A172 (cell line): ENCODE measurements at places on chromosomes 1 and 21. TPM values are rescaled to one million over a fixed set of nuclear protein-coding genes. Genes with fewer than 3 reads are reported as not detected.

GRCh38 chr1:113675302-113675701 is 84.0 kb downstream of the PHTF1 start:
- DNase-seq: peak; percentile 10

DNA sequence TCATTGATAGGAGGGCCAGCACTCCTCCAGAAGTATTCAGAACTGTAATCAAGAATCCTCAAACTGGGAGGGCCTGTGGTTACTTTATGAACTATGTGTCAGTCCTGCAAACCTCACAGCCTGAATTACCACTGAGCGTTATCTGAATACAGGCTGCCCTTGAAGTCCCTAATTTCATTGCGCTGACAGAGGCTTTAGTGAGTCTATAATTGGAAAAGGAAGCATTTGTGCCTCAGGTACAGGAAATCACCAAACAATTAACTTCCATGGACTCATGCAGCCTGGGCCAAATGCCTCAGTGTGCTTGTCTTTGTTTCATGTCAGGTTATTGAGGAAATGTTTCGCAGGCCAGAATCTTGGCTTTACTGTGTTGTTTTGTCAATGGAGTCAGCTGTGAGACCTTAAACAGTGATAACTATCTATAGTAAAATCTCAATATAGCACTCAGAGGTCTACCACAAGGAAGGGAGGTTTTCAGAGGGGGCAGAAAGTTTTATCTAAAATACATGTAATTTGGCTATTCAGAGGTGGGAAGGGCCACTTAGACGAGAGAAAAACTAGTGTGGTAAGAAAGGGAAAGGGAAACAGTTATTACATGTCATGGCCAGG is 32.9 kb upstream of the DOCK7 start:
- DNase-seq: peak; percentile 15

DNA sequence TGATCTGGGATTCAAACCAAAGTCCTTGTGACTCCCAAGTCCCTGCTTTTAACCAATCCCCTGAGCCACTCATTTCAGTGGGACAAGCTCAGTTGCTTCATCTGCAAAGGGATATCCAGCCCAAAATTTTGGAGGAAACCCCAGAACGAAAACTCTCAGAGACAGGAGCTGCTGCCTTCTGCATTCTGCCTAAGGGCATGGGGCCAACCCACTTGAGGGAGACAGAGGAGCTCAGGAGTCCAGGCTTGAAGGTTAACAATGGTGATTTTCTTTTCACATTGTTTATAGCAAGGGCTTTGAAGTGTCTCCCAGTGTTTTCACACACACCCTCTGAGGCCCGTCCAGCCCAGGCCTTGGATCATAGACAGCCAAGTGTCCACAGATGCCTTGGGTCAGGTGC is 148.1 kb upstream of the CTTNBP2NL start:
- no peak for DNase-seq

- DNase-seq: no peak
Measured at GRCh38 chr1:241654641-241655040, 2.6 kb downstream of the WDR64 start.

Gene AKNAD1
- total RNA-seq: 2.1 TPM in 1 of 2 replicates, not detected in the other

Gene ATAD3C
- total RNA-seq: not detected in 2 replicates

- no peak for DNase-seq
Measured at GRCh38 chr1:74830766-74831165, 97.8 kb downstream of the TYW3 start.

DNA sequence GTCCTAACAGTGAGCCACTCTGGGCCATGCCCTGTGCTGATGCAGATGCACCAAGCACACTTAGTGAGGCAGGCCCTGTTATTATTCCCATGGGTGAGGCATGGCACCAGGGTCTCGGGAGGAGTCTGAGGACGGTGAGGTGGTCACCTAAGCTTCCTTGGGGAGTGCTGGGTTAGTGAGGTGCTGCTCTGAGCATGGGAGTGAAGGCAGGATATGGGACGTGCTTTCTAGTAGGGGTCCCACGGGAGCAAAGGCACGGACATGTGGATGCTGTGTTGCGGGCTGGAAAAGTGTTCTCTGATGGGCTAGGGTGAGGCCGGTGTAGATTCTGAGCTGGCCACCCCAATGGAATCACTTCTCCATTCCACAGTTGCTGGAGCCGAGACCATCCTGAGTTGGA is 77.5 kb upstream of the CSF3R start:
- no peak for DNase-seq

Gene C1orf167
- not detected in 2 replicates for total RNA-seq

DNA sequence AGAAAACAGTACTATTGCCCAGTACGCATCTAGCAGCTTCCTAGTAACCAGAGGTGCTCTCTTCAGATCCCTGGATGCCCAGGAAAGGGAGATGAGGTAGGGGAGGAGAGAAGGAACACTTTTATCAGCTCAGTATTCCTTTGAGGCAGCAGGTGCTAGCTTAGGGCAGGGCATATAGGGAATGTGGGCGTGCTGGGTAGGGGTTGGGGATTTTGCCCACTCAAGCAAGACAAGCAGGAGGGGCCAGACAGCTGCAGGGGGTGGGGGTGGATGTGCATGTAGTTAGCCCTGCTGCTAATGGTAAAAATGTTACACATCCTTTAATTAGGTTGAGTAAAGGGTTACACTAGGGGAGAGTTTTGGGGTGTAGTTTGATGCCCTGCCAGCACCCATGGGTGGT is 18.1 kb upstream of the AVPR1B start:
- DNase-seq: no peak

DNA sequence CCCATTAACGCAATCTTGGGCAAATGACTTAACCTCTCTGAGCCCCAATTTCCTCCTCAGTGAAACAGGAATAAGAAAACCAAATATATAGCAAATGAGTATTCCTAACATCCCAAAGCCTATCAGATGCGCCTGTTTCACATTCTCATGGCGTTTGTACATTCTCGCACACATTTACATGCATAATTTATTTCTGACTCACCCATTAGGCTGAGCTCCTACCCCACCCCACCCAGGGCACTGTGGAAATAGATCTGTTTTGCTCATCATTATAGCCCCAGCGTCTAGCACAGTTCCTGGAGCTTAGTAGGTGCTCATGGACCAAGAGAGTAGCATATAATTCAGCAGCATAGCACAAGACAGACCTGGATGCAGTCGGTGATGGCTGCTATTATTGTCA is 146.1 kb upstream of the VANGL1 start:
- peak; percentile 75 for DNase-seq

Gene OR2AK2
- total RNA-seq: not detected in 2 replicates

Gene SYTL1
- 1.8 and 3.5 TPM in 2 replicates for total RNA-seq

Gene NUAK2
- 16.3 and 18.4 TPM in 2 replicates for total RNA-seq

Gene LYSMD1
- 19.6 and 21.6 TPM in 2 replicates for total RNA-seq

Gene SEC16B
- 0.05 and 0.19 TPM in 2 replicates for total RNA-seq

Gene PTPN22
- total RNA-seq: 0.29 and 0.74 TPM in 2 replicates

- no peak for DNase-seq
Measured at GRCh38 chr1:242784807-242785206, 260.3 kb upstream of the PLD5 start.

Gene CD5L
- not detected in 2 replicates for total RNA-seq

- DNase-seq: no peak
Measured at GRCh38 chr1:193479187-193479586, 292.8 kb upstream of the B3GALT2 start.

DNA sequence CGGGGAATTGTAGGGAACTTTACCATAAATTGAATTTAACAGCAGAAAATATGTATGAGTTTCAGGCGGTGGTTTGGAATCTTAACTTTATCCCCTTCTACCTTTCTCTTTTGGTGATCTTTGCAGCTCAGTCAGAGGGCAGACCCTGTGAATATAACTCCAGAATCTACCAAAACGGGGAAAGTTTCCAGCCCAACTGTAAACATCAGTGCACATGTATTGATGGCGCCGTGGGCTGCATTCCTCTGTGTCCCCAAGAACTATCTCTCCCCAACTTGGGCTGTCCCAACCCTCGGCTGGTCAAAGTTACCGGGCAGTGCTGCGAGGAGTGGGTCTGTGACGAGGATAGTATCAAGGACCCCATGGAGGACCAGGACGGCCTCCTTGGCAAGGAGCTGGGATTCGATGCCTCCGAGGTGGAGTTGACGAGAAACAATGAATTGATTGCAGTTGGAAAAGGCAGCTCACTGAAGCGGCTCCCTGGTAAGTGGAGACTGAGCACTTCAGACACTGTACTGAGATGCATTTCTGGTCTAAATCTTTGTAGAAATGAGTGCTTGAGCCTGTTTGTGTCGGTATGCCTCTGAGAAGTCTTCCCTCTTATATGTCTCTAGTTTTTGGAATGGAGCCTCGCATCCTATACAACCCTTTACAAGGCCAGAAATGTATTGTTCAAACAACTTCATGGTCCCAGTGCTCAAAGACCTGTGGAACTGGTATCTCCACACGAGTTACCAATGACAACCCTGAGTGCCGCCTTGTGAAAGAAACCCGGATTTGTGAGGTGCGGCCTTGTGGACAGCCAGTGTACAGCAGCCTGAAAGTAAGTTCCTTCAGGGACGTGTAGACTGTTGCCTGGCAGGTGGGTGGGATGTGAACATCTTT is 1.5 kb downstream of the CCN1 start:
- DNase-seq: peak; percentile 30

GRCh38 chr1:9311479-9311878 is 18.8 kb downstream of the SPSB1 start:
- no peak for DNase-seq

DNA sequence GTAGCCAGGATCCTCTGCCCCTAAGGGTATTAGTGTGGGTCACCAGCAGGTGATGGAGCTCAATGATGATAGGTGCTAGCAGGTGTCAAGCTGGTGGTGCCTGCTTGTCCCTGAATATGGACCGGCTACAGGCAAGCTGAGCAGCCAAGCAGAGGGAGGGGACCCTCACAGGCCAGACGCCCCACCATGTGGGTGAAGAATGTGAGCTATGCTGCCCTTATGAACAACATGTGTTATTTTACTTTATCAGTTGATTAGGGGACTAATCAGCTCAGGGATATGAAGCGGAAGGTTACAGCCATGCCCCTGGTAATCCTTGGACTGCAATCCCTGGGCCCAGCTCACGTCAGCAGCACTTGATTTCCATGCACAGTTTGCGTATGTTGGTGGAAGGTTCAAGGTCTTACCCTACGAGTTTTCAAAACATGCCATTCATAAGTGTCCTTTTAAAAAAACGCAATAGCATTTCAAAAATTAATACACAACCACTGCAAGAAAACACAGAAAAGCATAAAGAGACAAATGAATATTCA is 106.0 kb downstream of the CDC7 start:
- no peak for DNase-seq

GRCh38 chr1:3349968-3350299 is 104.5 kb upstream of the ARHGEF16 start:
- no peak for DNase-seq

DNA sequence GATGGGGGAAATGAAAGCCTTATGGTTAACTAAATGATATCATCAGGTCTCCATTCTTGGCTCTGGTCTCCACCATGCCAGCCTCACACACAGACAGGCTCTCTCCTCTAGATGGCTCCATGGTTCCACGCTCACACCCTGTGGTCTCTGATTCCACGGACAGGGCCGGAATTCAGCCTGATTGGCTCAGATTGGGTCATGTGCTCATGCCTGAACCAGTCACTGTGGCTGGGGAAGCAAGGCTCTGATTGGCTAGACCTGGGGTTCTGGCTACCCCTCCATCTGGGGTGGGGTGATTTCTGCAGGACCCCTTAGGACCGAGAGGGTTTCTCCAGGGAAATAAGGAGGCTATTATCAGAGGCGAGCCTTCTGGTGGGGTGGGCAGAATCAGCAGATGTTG is 277.0 kb downstream of the PTPRU start:
- DNase-seq: peak; percentile 64

Gene SLFNL1
- total RNA-seq: 0.02 and 0.17 TPM in 2 replicates

DNA sequence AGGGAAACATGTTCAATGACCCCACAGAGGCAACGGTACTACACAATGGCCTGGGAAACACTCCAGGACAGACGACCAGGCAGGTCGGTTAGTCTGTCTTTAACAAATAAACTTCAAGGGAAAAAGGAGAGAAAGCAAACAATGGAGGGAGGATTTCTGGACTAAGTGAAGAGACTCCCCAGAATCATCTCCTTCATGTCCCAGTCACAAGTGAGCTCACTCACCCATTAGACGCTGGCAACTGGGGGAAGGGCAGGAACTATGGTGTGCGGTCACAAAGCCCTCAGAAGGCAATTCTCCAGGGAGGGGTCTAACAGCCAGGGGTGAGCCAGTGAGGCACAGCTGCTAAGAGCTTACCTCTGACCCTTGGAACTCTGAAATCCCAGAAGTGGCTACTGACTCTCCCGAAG is 55.7 kb upstream of the NADK start:
- DNase-seq: no peak

- no peak for DNase-seq
Measured at GRCh38 chr1:169610858-169611257, 19.1 kb downstream of the SELP start.

GRCh38 chr1:114756009-114756892 is 1.5 kb downstream of the CSDE1 start:
- DNase-seq: no peak

GRCh38 chr1:224168859-224169380 is 14.1 kb upstream of the DEGS1 start:
- peak; percentile 88 for DNase-seq

GRCh38 chr21:35231090-35231489 is 182.0 kb upstream of the RUNX1 start:
- peak; percentile 67 for DNase-seq

DNA sequence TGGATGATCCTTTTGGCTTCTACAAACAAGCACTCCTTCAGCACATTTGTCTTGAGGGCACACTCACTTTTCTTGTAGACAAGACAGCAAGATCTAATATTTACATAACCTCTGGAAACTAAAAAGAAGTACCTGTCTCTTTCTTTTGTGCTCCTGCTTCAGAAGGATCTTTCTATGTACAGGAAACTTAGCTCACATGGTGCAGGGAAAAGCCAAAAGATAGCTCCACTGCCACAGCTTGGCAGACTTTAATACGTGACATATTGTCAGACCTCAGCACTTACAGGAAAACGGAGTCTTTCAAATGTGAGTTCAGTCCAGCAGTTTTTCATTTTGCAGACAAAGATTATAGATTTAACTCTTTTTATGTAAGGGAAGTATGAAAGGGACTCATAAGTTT is 225.5 kb upstream of the SAMSN1 start:
- DNase-seq: no peak

DNA sequence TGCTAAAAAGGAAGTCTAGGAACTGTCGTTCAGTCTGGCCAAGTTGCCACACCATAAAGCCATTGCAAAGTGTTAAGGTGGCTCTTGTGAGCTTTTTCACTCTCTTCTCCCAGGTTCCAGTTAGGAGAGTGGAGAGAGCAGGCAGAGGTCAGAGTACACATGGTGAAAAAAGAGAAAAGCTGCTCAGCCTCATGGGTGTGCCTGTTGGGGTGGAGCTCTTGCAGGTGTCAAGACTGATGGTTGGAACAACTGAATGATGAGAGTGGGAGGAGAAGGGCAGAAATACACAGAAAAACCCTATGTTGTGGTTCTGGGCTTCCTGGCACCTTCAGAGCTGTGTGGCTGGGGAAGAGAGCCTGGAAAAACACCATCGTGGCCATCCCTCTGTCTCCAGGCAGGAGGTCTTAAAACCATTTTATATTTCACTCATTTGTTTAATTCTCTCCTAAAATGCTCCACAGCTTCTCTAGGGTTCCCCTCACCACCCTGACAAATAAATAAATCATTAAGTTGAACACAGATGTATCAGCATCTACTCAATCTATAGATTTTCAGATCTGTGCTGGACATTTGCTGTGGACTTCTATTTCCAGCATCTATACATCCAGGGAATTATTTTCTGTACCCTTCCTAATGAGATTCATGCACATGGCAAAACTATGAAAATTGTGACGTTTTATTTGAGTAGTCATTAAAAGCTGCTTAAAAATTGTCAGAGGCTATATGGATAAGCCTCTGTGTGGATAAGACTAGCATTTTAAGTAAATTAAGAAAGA is 17.5 kb downstream of the UBASH3A start:
- no peak for DNase-seq
